ENCODE measurements at places on chromosomes 3 and 15.

- no peak for DNase-seq
Observed at GRCh38 chr3:77254967-77255831, 215.3 kb downstream of the ROBO2 start.

DNA sequence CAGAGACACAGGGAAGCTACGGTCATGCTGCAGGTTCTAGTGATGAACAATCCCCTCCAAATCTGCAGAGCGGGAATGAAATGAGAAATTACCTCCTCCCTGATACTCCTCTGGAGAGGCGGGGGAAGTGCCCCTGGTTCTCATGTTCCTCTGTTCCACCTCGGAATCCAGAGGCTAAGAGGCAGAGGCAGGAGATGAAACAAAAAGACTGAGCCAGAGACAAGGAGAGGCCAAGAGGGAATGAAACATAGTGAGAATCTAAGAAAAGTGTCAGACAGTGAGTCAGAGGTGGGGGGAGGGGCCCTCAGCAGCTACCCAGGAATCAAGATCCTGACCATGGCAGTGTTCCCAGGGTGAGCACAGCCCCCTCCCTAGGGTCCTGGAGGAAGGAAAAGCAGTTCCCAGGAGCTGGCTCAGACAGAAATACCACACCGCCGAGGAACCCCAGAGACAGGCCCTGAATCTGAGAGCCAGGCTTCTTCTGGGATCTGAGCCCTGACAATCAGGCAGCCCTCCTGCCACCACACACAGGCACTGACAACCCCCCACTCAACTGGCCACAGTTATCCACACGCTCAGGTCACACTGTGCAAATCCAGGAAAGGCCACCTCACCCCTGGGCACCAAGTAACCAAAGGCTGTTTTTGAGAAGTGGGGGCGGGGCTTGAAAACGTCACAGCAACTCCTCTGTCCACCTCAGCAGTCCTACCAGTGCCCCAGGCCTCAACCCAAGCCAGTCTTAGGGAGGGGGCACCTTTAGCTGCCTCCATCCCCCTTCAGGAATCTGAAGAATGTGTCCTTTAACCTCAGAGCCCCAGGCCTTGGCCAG lies 2.4 kb downstream of the CSRNP1 start:
- peak; percentile 95 for DNase-seq

DNA sequence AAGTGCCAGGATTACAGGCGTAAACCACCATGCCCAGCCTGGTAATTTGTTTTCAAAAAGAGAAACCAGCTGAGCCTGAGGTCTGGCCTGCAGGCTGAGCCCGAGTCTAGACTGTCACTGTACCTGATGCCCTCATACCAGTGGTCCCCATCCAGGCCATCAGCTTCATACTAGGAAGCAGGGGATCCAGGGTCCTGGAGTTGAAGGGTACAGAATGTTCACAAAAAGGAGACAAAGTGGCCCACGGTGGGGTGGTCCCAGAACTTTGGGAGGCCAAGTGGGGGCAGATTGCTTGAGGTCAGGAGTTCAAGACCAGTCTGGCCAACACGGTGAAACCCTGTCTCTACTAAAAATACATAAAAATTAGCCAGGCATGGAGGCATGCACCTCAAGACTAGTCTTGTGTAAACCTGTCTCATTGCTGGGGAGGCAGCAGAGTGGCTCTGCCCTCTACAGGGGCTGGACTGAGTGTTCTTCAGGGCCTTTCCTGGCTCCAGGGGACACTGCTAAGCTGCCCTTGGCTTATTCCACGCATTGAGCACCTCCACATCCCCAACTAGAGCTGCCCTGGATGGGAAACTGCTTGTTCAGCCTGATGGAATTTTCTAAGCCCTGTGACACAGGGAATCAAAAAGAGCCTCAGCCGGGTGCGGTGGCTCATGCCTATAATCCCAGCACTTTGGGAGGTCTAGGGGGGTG lies 7.9 kb upstream of the HHATL start:
- no peak for DNase-seq

DNA sequence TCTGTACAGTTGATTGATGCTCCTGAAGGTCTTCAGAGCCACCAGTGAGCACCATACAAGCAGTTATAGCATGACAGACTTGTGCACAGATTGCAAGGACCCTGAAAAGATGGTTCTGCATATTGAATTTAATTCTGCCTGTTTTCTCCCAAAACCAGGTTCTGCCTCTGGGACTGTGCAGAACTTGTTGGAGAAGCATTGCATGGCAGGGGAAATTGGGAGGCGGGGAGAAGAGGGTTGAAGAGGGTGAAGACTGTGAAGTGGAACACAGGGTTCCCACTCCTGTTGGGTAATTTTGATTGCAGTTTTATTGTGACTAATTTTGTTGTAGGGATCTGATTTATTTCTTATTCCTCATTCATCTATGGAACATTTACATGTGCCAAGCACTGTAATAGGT lies 10.3 kb downstream of the ZNF80 start:
- no peak for DNase-seq

DNA sequence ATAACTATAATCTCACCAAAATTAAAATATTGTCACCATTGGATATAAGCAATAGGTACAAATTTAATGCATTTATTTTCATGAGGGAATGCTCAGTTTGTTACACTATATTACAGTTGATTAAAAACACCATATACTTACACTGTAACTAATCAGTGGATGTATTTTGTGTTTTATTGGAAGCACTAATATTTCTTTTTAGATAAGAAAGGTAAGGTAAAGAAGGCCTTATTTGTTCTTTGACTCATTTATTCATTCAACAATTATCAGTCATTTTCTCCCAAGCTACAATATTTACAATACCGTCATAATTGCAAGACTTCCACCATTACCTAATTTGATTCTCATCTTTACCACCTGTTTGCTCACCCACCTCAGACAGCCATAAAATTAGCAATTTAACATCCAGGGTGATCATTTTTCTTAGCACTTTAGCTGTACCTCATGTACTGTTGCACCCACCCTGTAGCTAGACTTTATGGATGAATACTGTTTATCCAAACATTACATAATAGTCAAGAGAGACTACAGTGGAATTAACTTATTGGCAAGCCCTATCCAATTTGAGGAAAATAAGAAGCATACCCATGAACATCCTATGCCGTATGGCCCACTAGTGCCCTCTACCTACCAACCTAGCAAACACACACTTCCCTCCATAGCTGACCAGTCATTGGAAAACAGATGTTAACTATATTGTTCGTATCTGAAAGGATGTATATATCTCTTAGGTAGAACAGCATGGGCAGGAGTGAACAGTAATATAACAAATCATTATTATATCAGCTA lies 229.6 kb downstream of the BBX start:
- no peak for DNase-seq

GRCh38 chr15:29088666-29089065 lies 181.0 kb downstream of the NSMCE3 start:
- no peak for DNase-seq

DNA sequence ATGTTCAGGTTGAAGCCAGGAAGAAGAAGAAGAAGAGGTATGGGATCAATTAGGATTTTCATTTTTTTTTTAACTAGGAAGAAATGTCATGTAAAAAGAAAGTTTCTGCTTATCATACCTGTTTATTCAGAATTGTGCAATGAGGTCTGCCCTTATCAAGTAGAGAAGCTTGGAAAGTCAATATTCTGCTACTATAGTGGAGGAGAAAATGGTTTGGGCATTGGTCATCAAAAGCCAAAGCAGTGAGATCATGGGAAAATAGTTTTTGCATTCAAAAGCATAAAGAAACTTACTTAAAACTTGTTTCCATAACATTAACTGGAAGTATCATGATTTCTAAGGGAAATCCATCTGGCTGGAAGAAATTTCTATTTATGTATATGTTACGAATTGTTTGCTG lies 1239.2 kb downstream of the NSUN3 start:
- DNase-seq: no peak

DNA sequence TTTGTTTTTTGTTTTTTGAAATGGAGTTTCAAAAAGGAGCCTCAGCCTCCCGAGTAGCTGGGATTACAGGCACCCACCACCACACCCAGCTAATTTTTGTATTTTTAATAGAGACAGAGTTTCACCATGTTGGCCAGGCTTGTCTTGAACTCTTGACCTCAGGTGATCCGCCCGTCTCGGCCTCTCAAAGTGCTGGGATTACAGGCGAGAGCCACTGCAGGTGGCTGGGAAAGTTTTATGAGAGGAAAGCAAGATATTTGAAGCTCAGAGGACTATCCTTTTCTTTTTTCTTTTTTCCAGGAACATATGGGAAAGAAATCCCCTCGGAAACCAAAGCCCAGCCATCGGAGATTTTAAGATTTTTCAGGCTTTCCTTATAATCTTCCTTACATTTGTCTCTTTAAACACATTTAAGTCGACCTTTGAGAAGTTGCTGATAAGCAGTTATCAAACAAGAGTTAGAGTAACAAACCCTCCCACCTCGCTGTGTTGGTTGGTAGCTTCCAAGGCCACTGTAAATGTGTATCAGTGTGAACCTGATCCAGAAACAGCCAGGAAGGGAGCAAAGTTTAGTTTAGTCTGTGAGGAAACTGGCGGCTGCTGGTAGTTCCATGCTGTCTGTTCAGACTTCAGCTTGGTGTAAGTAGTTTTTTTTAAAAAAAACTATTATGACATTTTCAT lies 34.5 kb upstream of the MAP3K13 start:
- DNase-seq: no peak

DNA sequence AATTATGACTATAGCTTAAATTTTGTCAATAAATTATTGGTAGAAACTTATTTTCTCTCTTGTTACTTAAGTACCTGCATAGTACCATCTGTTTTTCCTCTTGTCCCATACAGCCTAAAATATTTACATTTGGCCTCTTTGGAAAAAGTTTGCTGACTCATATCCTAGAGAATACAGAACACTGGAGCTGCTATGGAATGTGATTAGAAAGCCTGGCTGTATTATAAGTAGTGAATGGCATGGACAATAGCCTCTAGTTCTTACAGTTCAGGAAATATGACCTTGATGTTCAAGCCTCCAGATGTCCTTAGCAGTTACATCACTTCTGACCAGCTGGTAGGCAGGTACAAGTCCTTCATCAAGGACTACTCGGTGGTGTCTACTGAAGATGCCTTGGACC lies 28.3 kb downstream of the ST8SIA2 start:
- DNase-seq: no peak

- no peak for DNase-seq
Observed at GRCh38 chr3:46656778-46657556, 36.5 kb downstream of the ALS2CL start.

DNA sequence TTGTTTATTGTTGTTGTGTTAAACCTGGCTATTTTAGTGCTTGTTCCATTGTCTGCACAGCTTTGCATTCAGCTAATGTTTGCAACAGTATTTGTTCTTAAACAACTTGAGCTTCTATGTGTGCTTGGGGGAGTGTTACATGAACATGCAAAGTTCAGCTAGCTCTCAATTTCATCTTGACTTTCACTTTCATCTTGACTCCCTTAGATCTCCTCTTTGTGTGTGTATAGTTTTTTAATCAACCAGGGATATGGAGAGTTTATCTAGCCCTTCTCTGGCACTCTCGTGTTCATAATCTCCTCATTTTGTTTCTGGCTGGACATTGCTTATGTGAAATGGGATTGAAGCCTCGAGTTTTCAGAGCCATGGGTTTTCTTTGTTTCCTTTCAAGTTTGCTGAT lies 212.4 kb upstream of the ZBTB20 start:
- no peak for DNase-seq

- no peak for DNase-seq
Observed at GRCh38 chr3:112689385-112689784, 48.4 kb upstream of the CCDC80 start.

DNA sequence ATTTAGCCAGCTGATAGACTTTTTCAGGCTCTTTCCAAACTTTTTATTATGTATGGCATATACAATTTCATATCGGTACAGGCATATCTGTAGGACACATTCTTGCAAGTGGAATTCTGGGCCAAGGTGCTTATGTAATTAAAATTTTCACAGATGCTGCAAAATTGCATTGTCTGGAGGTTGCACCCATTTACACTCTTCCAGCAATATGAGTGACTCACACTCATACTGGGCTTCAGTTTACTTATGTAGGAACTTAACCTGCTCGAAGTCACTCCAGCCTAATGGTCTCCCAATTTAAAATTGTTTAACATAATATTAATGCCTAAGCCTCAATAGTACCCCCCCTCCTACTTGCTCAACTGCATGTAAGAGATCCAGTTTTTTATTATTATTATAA lies 11.2 kb upstream of the SEC62 start:
- no peak for DNase-seq

- no peak for DNase-seq
Observed at GRCh38 chr3:60920519-60920918, 330.7 kb downstream of the FHIT start.

DNA sequence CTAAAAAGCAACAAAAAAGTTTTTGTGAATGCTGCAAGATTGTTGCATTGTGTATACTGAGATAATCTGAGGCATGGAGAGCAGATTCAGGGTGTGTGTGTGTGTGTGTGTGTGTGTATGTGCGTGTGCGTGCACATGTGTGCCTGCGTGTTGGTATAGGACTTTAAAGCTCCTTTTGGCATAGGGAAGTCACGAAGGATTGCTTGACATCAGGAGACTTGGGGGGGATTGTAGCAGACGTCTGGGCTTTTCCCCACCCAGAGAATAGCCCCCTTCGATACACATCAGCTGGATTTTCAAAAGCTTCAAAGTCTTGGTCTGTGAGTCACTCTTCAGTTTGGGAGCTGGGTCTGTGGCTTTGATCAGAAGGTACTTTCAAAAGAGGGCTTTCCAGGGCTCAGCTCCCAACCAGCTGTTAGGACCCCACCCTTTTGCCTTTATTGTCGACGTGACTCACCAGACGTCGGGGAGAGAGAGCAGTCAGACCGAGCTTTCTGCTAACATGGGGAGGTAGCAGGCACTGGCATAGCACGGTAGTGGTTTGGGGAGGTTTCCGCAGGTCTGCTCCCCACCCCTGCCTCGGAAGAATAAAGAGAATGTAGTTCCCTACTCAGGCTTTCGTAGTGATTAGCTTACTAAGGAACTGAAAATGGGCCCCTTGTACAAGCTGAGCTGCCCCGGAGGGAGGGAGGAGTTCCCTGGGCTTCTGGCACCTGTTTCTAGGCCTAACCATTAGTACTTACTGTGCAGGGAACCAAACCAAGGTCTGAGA lies 4.7 kb downstream of the BHLHE40 start:
- DNase-seq: no peak

DNA sequence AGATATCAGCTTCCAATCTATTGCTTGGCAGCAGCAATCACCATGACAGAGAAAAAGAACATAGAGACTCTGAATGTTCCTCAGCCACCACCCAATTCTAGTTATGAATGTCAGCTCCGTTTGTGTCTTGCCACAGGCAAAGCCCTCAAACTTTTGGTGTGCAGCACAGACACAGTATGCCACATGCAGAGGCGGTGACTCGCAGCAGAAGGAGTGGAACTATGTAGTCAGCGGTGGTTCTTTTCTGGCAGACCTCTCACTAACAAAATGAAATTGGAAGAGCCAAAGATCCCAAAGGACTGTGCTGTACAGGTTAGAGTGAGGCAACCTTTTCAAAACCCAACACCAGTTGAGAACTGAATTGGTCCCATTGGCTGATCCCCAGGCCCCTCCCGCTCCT lies 220.9 kb downstream of the SLC9A9 start:
- no peak for DNase-seq

DNA sequence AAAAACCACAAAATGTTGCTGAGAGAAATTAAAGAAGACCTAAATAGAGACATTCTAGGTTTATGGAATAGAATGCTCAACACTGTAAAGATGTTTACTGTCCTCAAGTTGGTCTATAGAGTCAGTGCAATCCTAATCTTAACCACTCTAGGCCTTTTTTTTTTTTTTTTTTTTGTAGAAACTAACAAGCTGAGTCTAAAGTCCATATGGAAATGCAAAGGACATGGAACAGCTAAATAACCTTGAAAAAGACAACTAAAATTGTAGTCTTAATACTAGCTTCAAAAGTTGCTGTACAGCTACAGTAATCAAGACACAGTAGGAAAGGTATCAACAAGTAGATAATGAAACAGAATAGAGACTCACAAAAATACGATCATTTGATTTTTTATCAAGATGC lies 32.9 kb downstream of the CDV3 start:
- DNase-seq: no peak

GRCh38 chr3:113214917-113215595 lies 3.7 kb downstream of the BOC start:
- no peak for DNase-seq

Data from thoracic aorta (tissue), 2 donors.